ENCODE measurements at places on chromosomes 5 and 9. TPM values are rescaled to one million over a fixed set of nuclear protein-coding genes. Genes with fewer than 3 reads are reported as not detected.

Gene IL13
- not detected for total RNA-seq

- no peak for DNase-seq
Measured at GRCh38 chr9:114344692-114345091, 15.0 kb downstream of the ORM2 start.

DNA sequence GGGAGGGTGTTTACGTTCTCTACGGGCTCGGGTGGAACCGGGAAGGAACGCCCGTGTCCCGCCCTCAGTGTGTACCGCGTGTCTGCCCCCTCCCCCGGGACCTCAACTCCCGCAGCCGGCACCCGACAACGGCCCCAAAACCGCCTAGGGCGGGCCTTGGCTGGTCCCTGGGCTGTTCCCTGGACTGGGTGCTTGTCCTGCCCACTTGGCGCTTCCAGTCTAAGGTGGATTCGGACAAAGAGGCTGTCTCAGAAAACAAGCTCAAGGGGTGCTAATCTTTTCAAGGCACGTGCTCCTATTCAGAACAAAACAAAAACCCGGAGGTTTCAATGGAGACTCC is 379 bp upstream of the CLK4 start:
- DNase-seq: no peak

DNA sequence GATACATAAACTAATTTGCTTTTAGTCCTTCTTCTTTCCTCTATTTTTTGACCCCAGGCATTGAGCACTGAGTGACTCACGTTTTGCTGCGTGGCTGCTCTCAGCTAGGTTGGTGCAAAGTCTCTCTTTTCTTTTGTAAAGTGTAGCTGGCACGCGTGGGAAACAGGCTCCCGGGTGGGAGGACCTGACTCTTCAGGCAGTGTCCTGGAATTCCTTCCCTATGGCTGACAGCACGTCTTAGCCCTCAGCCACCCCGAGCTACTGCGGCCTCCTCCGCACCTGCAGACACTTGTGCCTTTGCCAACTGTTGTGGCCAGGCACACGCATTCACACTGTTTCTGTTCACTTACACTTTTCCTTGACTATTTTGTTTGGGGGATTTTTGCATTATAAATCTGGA is 877 bp upstream of the SCGB3A1 start:
- DNase-seq: no peak

GRCh38 chr5:151628112-151628823 is 37.1 kb upstream of the FAT2 start:
- DNase-seq: peak; percentile 55

GRCh38 chr5:110809006-110809405 is 70.2 kb downstream of the SLC25A46 start:
- no peak for DNase-seq
